ENCODE measurements at places on chromosomes 1 and 21. TPM values are rescaled to one million over a fixed set of nuclear protein-coding genes. Genes with fewer than 3 reads are reported as not detected.
A peak's percentile ranks its signal among the peaks of the same experiment; 100 is the strongest.

The TDRKH gene
- total RNA-seq = 2.3 TPM

The GRIK1 gene
- total RNA-seq = 0.42 TPM

The DCDC2B gene
- total RNA-seq = not detected

The LHX8 gene
- total RNA-seq = not detected

The NBPF8 gene
- total RNA-seq = 20.3 TPM

The S100A14 gene
- 555 TPM for total RNA-seq

DNA sequence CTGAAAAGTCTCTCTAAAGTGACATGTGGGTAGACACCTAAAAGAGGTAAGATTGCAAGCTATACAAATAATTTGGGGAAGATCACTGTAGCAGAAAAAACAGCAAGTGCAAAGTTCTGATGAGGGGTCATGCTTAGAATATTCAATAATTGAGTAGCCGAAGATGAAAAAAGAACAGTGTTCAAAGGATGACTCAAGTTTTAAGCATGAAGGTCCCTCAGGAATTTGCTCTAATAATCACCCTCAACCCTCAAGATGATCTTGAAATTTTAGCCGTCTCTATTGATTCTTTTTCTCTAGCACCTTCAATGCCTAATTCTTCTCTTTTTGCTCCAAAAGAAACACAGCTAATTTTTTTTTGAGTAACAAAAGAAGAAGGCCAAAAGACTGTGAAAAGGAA is 190.6 kb upstream of the ZNHIT6 start:
- no peaks in the 10 kb centered on the region for H3K27me3 ChIP-seq
- H3K4me1 ChIP-seq = no peaks in the 10 kb centered on the region
- no peaks in the 10 kb centered on the region for H3K36me3 ChIP-seq
- no peak overlapping the region for H3K27ac ChIP-seq

- H3K4me1 ChIP-seq = peaks cover 85% of the 10 kb centered on the region
- no peaks in the 10 kb centered on the region for H3K27me3 ChIP-seq
- peak overlapping the region; percentile 64 for H3K4me3 ChIP-seq
- no peaks in the 10 kb centered on the region for H3K36me3 ChIP-seq
- DNase-seq = peak; percentile 83
- peak overlapping the region; percentile 90 for H3K27ac ChIP-seq
Measured at GRCh38 chr1:26278724-26279455, 996 bp upstream of the SH3BGRL3 start.

GRCh38 chr1:46192171-46192570 is 6.1 kb downstream of the POMGNT1 start:
- H3K27ac ChIP-seq = no peak overlapping the region
- no peaks in the 10 kb centered on the region for H3K27me3 ChIP-seq
- peaks cover 20% of the 10 kb centered on the region for H3K4me1 ChIP-seq
- H3K4me3 ChIP-seq = no peak overlapping the region

GRCh38 chr1:88610687-88611086 is 73.4 kb upstream of the PKN2 start:
- H3K4me3 ChIP-seq = no peak overlapping the region
- no peaks in the 10 kb centered on the region for H3K4me1 ChIP-seq
- no peak overlapping the region for H3K27ac ChIP-seq
- DNase-seq = no peak
- no peaks in the 10 kb centered on the region for H3K36me3 ChIP-seq
- no peaks in the 10 kb centered on the region for H3K27me3 ChIP-seq

GRCh38 chr1:180948641-180949615 is 36.2 kb downstream of the KIAA1614 start:
- no peak overlapping the region for H3K27ac ChIP-seq
- H3K27me3 ChIP-seq = no peaks in the 10 kb centered on the region
- peaks cover 38% of the 10 kb centered on the region for H3K4me1 ChIP-seq
- peaks cover 27% of the 10 kb centered on the region for H3K36me3 ChIP-seq
- DNase-seq = no peak
- no peak overlapping the region for H3K4me3 ChIP-seq

GRCh38 chr21:30717105-30717504 is 1.5 kb downstream of the KRTAP21-3 start:
- no peaks in the 10 kb centered on the region for H3K36me3 ChIP-seq
- H3K27me3 ChIP-seq = no peaks in the 10 kb centered on the region
- no peak overlapping the region for H3K4me3 ChIP-seq
- no peaks in the 10 kb centered on the region for H3K4me1 ChIP-seq
- H3K27ac ChIP-seq = no peak overlapping the region
- DNase-seq = no peak

DNA sequence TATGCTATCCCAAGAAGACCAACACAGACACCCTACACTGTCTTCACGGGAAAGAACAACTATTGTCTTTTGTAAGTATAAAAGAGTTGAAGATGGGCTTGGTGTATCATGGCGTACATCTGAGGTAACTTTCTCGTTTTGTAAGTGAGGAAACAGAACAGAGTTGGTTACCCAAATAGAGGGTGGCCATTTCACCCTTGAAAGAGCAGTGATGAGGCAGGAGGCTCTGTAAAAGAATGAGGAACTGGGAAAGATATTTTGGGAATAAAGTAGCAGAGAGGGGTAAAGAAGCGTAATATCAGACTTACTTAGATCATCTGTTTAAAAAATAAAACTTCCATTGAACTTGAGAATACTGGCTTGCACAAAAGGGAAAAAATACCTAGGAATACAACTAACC is 18.9 kb downstream of the FCRL2 start:
- no peak overlapping the region for H3K27ac ChIP-seq
- no peaks in the 10 kb centered on the region for H3K27me3 ChIP-seq
- no peak for DNase-seq
- no peaks in the 10 kb centered on the region for H3K36me3 ChIP-seq
- H3K4me3 ChIP-seq = no peak overlapping the region

GRCh38 chr1:233304489-233305102 is 9.1 kb upstream of the PCNX2 start:
- DNase-seq = no peak
- no peak overlapping the region for H3K27ac ChIP-seq
- no peaks in the 10 kb centered on the region for H3K4me1 ChIP-seq
- no peaks in the 10 kb centered on the region for H3K27me3 ChIP-seq

- no peak overlapping the region for H3K4me3 ChIP-seq
- no peaks in the 10 kb centered on the region for H3K27me3 ChIP-seq
- no peak overlapping the region for H3K27ac ChIP-seq
- no peak for DNase-seq
- H3K4me1 ChIP-seq = peaks cover 26% of the 10 kb centered on the region
Measured at GRCh38 chr21:17436626-17437111, 76.2 kb upstream of the CXADR start.

DNA sequence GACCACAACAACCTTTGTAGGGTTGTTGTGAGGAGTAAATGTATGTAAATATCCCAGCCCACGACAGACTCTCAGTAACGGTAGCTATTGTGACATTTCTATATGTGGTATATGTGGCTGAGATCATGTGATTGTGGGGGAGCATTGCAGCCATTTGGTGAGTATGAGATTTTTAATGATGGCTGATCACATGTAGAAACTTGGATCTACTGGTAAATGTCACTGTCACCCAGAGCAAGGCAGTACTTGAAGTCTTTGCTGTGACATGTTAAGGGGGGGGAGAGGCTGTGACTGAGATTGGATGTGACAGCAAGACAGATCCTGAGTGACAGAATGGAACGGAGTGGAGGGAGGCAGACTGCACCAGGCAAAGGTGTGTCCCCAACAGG is 23.9 kb upstream of the MEF2D start:
- H3K27me3 ChIP-seq = no peaks in the 10 kb centered on the region
- H3K4me1 ChIP-seq = peaks cover 9% of the 10 kb centered on the region
- no peak overlapping the region for H3K4me3 ChIP-seq
- no peaks in the 10 kb centered on the region for H3K36me3 ChIP-seq

GRCh38 chr1:16977377-16977776 is 3.0 kb downstream of the MFAP2 start:
- DNase-seq = no peak
- H3K4me1 ChIP-seq = peaks cover 56% of the 10 kb centered on the region
- no peak overlapping the region for H3K4me3 ChIP-seq

DNA sequence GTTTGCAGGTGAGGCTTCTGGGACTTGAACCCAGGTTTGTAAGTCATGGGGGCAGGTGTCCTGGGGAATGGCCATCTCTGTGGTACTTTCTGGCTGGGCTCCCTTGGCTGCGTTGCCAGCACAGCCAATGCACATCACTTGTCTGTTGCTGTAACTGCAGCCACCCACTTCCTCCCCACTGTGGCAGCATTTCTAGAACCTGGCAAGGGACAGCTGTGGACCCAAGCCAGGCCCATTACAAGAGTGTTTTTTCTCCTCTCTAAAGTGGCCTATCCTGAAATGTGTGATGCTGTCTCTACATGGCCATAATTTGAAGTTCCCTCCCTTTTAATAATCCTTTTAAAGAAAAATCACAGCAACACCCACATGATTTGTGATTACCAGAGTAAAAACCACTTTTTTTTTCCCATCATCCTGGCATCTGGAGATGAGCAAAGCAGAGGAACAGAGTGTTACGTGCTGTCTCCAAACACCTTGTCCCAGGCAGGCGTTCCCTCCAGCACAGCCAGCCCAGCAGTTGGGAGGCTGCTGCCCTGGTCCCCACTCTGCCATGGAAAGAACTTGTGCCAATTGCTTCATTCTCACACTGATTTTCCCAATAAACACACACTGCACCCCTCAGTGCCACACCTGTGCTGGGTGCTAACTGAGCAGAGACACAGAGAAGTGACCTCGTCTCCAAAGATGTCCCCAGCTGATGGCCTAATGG is 360.6 kb upstream of the USP24 start:
- no peak overlapping the region for H3K4me3 ChIP-seq
- H3K27me3 ChIP-seq = no peaks in the 10 kb centered on the region
- H3K4me1 ChIP-seq = peaks cover 24% of the 10 kb centered on the region

DNA sequence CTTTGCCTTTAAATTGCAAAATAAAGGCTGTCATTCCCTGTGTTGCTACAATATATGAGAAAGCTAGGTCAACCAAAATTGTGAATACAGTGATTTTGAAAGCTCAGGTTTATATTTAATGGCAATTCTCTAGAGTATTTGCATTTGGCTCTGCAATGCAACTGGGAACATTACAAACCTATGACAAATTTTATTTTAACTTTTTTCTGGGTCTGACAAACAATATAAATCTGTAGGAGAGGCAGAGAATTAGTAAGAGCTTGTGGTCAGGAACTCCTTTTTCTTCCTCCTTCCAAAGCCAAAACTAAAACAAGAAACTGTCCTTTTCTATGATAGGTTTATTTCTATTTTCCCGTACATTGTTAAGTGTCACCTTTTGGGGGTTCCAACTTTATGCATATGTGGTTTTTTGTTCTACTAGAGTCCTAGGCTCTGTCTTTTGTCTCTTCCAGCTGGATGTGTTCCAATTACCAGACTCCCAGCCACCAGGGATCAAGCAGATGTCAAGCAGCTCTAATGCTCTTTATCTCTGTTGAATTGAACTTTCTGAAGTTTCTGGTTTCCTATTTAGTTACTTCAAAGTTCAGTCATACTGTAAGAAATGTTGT is 106.9 kb downstream of the ASH1L start:
- no peak for DNase-seq
- no peak overlapping the region for H3K4me3 ChIP-seq
- H3K27ac ChIP-seq = no peak overlapping the region
- H3K27me3 ChIP-seq = no peaks in the 10 kb centered on the region

GRCh38 chr21:42347601-42348327 is 3.0 kb downstream of the TFF2 start:
- no peak overlapping the region for H3K27ac ChIP-seq
- peaks cover 20% of the 10 kb centered on the region for H3K27me3 ChIP-seq
- no peak overlapping the region for H3K4me3 ChIP-seq
- no peaks in the 10 kb centered on the region for H3K4me1 ChIP-seq
- DNase-seq = peak; percentile 60
- no peaks in the 10 kb centered on the region for H3K36me3 ChIP-seq

DNA sequence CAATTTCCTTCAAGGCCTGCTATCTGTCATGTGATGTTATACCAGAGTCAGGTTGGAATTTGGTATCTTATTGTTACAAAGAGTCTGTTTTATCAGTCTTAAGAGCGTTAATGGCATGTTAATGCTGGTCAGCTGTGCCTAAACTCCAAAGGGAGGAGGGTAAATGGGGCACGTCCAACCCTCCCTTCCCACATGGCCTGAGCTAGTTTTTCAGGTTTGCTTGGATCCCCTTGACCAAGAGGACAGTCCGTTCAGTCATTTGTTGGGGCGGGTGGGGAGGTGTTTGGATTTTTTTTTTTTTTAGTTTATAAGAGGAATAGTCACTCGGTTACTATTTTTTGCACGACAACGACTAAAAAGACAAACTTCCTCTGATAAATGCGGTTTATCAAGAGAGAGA is 63.8 kb upstream of the LYST start:
- H3K36me3 ChIP-seq = no peaks in the 10 kb centered on the region
- H3K4me3 ChIP-seq = no peak overlapping the region
- no peaks in the 10 kb centered on the region for H3K27me3 ChIP-seq
- H3K27ac ChIP-seq = no peak overlapping the region
- DNase-seq = no peak
- H3K4me1 ChIP-seq = peaks cover 48% of the 10 kb centered on the region

DNA sequence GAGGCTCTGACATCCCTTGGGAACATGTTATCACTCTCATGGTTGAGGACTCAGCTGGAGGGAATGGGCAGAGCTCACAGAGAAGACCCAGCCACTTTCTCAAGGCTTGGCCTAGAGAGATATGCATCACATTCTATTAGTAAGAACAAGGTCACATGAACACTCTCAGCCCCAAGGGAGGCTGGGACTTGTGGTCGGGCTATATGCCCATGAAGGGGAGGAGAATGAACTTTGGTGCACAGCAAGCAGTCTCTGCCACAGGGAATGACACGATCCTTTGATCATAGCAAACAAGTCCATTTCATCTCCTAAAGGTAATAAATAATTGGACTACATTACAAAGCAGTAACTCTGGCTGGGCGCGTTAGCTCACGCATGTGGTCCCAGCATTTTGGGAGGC is 105.7 kb downstream of the SYF2 start:
- no peaks in the 10 kb centered on the region for H3K4me1 ChIP-seq
- no peaks in the 10 kb centered on the region for H3K27me3 ChIP-seq
- H3K4me3 ChIP-seq = no peak overlapping the region
- H3K36me3 ChIP-seq = no peaks in the 10 kb centered on the region

- peak overlapping the region; percentile 91 for H3K4me3 ChIP-seq
- H3K36me3 ChIP-seq = peaks cover 38% of the 10 kb centered on the region
- no peaks in the 10 kb centered on the region for H3K27me3 ChIP-seq
- peak overlapping the region; percentile 98 for H3K27ac ChIP-seq
- H3K4me1 ChIP-seq = peaks cover 48% of the 10 kb centered on the region
Measured at GRCh38 chr1:35192056-35192852, 691 bp downstream of the SFPQ start.

- no peaks in the 10 kb centered on the region for H3K36me3 ChIP-seq
- DNase-seq = no peak
- no peak overlapping the region for H3K27ac ChIP-seq
Measured at GRCh38 chr1:35524106-35524505, 33.1 kb downstream of the KIAA0319L start.

Measured in suprapubic skin (tissue), 4 donors.